Activated naive CD4-positive, alpha-beta T cell (primary cell): ENCODE measurements at places on chromosomes 6 and 20.
A peak's percentile ranks its signal among the peaks of the same experiment; 100 is the strongest.

DNA sequence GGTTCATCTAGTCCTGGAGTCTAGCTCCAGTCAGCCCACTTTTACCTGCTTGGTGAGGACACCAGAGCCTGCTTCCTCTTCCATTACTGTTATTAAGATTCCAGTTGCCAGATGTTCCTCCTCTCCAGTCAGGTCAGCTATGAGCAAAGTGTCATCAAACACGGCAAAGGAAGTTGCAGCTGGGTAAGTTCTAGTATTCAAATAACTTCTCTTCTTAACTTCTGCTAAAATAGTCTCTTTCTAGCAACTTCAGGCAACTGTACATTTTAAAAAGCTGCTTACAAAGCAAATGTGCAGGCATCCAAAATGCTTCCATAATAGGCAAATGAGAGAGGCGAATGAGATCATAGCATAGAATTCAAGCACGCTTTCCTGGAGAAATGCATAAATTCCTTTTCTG, 18.4 kb upstream of the MRPS18A start:
- no peak for DNase-seq

DNA sequence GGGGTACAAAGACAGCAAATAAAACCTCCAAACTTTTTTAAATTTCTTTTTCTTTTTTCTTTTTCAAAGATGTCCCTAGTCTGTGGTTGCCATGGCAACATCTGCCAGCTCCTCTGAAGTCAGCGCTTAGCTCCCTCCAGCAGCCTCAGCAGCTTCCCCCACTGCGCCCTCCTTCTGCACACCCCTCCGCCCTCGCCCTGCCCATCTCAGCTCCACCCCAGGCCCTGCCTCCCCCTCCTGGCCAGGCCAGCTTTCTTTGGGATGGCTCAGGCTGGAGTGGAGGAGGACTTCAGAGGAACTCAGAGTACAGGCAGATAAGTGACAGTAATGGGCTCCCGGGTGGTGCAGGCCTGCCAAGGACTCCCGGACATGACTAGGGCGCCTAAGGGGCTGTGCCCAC, 104.6 kb downstream of the LRFN2 start:
- no peak for DNase-seq

DNA sequence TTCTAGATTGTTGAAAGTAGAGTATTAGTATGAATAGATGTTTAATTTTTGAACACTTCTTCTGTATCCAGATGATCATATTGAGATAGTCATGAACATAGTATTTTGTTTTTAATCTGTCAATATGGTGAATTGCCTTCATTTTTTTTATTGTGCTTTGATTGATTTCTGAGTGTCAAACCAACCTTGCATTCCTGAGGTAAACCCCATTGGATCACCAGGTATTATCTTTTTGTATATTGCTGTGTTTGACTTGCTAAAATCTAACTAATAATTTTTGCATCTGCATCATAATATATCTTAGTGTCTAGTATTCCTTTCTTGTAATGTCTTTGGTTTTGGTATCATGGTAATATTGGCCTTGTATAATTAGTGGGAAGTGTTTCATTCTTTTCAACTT, 25.5 kb downstream of the SERPINB1 start:
- no peak for DNase-seq

DNA sequence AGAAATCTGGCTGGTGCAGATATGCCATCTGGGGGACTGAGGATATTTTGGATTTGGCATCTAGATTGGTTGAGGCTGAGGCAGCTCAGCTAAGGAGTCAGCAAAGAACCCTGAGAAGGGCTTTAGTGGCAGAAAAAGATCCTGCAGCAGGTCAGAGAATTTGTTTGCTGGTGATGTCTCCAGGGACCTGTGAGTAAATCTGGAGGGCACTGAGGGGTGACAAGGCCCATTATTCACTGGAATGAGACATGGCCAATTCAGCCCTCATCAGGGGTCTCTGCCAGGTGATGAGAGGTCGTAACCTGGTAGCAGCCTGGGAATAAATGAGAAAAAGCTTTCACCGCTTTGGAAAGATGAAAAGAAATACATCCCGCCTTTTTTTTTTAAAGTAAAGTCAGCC, 118.3 kb upstream of the FBXL4 start:
- no peak for DNase-seq

DNA sequence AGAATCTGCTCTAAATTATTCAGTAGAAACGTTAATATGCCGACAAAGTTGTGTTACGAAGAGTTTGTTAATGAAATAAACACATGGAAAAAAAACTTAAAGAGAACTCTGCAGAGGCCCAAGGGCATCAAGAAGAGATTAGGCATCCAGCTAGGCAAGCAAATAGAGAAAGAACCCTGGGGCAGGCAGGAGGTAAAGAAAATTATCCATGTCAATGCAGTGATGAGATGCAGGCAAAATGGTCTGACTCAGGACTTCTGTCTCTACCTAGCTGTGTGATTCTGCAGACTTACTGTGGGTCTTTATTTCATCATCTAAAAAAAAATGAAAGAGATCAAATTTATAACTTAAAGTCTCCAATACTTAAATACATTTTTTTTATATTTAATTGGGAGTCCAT, 448.0 kb downstream of the HAO1 start:
- no peak for DNase-seq

DNA sequence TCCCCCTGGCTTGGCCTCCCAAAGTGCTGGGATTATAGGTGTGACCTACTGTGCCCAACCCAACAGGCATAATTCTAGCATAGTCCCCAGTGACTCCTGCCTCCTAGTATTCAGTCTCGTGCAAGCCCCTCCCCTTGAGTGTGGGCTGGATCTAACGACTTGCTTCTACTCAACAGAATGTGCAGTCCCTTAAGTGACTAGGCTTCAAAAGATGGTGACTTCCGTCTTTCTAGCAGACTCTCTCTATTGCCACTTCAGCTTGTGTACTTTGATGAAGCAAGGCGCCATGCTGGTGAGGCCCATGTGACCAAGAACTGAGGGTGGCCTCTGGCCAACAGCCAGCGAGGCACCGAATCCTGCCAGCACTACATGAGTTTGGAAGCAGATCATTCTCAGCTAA, 109.6 kb upstream of the TRAF3IP2 start:
- peak; percentile 30 for DNase-seq
